ENCODE measurements at places on chromosomes 4 and X.
A peak's percentile ranks its signal among the peaks of the same experiment; 100 is the strongest.

DNA sequence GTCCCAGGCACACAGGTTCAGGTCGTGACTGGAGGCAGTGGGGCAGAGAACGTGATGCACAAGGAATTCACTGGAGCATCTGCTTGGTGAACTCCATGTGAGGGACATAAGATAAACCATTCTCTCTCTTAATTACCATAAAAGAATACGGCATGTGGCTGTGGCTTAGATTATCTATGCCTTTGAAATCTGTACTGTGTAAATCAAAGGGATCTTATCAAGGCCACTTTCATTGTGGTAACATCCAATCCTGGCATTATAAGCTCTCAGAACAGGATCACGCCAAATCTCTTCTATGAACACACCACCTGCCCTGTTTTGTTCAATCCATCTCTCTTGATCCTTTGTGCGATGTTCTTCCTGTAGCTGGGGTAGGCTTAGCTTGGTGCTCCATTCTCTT lies 192.3 kb downstream of the SPATA18 start:
- DNase-seq, result no peak

DNA sequence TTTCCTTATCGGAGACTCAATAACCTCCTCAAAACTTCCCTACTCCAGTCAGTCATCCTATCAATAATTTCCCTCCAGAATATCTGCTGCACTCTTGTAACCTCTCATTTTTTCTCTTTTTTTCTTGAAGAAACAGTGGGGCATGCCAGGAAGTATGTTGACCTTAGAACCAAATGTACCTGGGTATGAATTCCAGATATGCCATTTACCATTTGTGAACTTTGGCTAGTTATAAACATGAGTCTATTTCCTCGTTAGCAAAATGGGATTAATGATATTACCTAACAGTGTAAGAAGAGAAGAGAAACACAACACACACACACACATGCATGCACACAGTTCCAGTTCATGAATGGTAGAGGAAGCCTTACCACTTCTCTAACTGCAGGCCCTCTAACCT lies 578.2 kb downstream of the FAM133A start:
- no peak for DNase-seq

- no peak for DNase-seq
These were observed 1.3 kb downstream of the TCEAL8 start for GRCh38 chrX:103253608-103254007.

- DNase-seq, result peak; percentile 62
These were observed 57.7 kb downstream of the WFS1 start for GRCh38 chr4:6327220-6327917.

DNA sequence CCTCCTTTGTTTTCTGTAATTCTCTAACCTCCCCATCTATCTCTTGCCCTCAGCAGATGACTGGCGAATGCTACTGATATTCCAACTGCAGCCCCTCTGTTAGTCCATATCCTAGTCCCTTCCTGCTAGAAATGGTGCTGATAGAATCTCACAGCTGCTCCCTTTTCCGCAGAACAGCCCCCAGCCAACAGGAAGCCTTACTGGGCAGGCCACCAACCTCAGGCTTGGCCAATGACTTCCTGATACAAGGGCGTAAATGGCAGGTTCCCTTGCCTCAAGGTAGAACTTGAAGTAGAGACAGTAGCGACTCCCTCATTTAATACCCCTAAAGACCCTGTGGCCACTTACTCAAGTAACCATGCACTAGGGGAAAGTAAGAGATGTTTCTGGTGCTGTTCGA lies 26.7 kb upstream of the SLC2A9 start:
- DNase-seq, result no peak

DNA sequence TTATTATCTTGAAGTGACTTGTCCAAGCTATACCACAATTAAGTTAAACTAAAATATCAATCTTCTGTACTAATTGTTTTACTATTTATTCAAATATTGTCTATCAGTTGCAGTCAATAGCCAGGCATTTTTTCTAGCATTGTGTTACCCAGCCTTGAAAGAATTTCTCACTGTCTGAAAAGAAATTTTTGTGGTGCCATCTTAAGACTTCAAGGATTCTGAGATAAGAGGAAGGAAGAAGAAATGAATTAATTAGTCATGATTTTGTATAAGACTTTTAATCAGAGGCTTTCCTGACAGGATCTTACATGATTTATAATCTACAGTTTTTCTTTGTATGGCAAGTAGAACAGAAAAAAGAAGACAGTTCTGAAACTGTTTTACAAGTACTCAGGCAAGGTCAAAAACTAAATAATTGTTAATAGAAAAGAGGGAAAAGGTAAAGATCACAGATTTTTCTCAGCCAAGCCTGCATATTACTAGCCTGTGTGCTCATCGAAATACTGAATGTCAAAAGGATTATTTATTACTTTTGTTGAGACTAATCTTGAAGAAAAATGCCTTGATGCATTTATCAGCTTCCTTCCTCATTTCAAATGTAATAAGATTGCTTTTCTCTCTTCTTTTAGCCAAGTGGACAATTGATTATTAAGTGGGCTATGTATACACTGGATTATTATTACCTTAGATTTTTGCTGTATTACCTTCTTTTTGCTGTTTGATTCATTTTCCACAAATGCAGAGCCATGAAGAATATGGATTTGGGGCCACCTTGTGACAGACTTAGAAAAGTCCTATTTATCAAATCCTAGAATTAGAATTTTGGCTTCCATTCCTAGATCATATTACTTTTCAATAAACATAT lies 53.8 kb downstream of the CXCL1 start:
- DNase-seq, result peak; percentile 50

GRCh38 chr4:143356493-143356892 lies 19.8 kb downstream of the GAB1 start:
- no peak for DNase-seq

DNA sequence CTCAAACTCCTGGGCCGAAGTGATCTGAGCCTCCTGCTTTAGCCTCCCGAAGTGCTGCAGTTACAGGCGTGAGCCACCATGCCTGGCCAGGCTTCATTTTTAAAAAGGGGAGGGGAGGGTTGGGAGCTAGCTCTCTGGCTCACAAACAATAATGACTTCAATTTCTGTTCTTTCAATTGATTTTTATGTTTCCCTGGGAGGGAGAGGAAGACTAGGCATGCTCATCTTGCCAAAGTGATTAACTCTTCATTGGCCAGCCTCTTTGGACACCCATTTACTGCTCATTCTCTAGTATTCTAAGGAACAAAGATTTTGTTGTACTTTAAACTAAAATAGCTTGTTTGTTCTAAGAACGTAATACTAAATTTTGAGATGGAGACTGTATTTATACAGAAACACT lies 43.4 kb upstream of the TRIM2 start:
- no peak for DNase-seq

Data from M059J (cell line).